ENCODE measurements at places on chromosomes 7 and 10.

DNA sequence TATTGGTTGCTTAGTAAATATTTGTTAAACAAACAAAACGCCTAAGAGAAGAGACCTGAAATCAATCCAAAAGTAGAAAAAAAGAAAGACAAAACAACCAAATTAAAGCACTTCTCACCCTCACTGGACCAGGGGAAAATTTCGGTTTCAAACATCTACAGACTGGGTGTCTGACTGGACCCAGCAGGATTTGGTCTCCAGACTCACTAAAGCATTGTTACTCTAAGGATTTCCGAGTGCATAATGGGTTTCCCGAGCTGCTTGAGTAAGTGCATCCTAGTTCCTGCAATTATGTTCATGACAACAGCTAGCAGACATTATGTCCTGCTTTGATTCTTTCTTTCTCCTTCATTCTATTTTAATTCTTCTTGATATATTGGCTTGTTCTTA lies 51.8 kb upstream of the FAM3C start:
- DNase-seq: no peak

DNA sequence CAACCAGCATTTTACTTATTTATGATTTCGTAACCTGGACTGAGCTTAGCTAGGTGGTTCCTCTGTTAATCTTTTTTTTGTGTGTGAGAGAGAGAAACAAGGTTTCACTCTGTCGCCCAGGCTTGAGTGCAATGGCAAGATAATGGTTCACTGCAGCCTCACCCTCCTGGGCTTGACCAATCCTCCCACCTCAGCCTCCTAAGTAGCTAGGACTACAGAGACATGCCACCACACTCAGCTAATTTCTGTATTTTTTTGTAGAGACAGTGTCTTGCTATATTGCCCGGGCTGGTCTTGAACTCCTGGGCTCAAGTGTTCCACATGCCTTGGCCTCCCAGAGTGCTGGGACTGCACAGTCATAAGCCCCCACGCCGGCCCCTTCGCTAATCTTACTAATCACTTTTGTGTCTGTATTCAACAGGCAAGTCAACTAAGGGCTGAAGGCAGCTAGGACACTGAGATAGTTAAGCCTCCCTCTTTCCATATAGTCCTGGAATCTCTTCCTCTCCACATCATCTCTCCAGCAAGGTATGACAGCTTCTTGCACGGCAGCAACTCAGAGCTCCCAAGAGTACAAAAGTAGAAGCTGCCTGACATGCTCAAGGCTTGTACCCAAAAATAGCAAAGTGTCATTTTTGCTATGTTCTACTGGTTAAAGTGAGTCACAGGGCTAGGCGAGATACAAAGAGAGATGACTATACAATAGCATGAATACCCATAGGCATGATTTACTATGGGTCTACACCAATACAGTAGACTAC lies 11.3 kb downstream of the KMT2C start:
- no peak for DNase-seq

GRCh38 chr10:111445667-111446066 lies 368.8 kb downstream of the ADRA2A start:
- DNase-seq: no peak

- DNase-seq: no peak
These were observed 379.6 kb downstream of the ARL4A start for GRCh38 chr7:13067036-13067435.
